CD4-positive, alpha-beta T cell treated with Interleukin-21 for 1 hour (primary cell): ENCODE measurements at places on chromosomes 3 and 15.
A peak's percentile ranks its signal among the peaks of the same experiment; 100 is the strongest.

DNA sequence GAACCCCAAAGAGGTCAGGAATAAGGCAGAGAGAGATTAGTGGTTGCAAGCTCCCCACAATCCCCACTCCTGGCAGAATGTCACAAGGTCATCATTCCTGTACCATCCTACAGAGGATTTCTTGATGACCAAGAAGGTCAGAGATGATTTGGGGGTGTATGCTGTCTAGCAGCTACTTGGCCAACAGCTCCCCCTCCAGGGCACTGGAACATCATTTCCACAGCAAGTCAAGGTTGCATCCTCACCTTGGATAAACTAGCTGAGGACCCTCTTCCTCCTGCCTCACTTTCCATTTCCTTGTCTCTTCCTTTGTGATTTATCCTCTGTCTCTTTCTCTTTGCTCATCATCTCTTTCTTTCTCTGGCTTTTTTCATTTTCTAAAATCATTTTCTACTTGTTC, 106.3 kb downstream of the PROS1 start:
- DNase-seq: no peak

- no peak for DNase-seq
Observed at GRCh38 chr15:58246041-58246440, 107.9 kb downstream of the AQP9 start.

DNA sequence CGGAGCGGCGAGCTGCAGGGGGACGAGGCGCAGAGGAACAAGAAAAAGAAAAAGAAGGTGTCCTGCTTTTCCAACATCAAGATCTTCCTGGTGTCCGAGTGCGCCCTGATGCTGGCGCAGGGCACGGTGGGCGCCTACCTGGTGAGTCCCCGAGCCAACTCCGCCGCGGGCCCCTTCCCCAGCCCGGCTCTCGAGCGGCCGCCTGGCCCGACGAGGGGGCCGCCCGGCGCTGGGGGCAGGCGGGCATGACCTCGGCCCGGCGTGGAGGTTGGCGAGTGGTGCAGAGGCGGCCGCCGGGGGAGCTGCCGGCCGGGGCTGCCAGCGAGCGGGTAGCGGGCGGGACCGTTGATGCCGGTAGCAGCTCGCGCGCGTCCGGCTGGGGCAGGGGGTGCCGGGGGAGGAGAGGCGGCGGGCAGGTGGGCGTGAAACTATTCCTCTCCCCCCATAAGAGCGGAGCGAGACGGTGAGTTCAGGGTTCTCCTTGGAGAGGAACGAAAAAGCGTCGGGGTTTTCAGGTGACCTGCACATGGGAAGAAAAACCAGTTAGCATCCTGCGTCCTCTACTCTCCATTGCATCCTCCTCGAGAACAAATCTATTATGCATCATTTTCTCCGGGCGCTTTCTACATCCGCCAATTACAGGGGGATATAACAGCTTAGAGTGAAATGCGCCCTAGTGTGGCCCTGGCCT, 585 bp downstream of the SLCO3A1 start:
- DNase-seq: peak; percentile 41

- no peak for DNase-seq
Observed at GRCh38 chr3:54660714-54661132, 267.1 kb downstream of the LRTM1 start.

DNA sequence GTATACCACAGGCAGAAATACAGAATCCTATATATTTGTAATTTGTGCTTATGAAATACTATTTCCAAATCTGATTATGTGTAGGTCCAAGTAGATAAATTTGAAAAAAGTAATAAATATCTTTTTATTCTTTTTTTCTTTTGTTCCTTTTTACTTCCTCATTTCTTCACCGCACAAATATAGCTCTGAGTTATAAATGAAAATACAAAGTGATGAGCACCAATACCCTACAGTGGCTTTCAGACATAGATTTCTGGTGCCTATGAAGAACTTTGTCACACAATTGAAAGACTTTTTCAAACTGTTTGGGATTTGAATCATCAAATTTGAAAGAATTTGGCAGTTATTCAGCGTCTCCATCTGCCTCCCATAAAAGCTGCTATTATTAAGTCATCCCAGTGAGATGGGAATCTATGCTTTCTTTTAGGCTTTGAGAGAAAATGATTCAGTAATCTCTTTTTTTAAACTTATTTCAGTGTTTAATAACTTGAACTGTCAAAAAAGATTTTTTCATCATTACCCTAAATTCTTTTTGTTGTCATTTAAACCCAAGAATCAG, 363.6 kb upstream of the GOLIM4 start:
- DNase-seq: no peak

DNA sequence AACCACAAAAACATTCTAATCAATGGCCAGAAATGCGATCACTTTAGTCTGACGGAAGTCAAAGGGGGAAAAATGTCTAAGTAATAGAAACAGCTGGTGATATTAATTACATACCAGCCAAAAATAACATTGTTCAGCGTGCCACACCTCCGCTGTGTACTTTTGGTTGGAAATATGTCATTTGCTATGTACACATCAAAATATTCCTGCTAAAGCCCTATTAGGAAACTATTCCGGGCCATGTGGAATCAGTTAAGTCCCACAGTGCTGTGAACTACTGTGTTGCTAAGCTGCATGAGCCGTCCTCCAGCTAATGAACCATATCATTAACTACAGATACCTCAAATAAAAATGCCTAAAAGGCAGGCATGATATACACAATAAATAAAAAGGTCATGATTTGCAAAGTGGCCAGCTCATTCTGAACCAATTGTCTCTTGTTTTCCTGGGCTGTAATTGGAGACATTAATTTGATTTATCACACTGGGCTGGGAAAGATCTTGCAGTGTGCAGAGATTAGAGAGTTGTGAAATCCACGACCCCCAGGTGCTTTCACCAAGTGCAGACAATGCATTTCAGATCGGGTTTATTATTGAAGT, 200.5 kb upstream of the LRTM1 start:
- no peak for DNase-seq

GRCh38 chr15:88657326-88658069, 18.7 kb downstream of the ISG20 start:
- peak; percentile 1 for DNase-seq

DNA sequence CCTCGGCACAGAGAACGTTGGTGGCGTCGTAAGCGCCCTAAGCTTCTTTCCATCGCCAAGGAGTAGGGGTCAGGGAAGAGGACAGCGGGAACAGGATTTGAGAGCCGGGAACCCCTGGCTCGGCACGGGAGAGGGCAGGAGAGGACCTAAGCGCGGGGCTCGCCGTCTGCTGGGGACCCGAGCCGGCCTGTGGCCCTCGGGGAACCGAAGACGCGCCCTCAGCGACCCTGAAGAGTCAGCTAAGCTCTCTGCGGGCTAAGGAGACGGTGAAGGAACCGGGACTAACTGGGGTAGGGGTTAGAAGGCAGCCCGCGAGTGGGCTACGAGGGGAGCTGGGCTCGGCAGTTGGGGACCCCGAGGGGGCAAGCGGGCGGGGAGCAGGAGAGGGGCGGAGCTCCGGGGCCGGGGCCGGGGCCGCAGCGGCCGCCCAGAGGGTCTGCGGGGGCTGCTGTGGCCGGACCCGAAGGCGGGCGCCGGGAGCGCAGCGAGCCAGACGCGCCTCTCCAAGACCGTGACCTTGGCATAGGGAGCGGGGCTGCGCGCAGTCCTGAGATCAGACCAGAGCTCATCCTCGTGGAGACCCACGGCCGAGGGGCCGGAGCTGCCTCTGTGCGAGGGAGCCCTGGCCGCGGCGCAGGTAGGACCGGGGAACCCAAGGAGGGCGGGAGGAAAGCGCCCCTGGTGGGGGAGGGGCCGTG, 574 bp downstream of the CASR start:
- DNase-seq: no peak

GRCh38 chr3:31613177-31613576, 80.5 kb downstream of the STT3B start:
- DNase-seq: no peak

DNA sequence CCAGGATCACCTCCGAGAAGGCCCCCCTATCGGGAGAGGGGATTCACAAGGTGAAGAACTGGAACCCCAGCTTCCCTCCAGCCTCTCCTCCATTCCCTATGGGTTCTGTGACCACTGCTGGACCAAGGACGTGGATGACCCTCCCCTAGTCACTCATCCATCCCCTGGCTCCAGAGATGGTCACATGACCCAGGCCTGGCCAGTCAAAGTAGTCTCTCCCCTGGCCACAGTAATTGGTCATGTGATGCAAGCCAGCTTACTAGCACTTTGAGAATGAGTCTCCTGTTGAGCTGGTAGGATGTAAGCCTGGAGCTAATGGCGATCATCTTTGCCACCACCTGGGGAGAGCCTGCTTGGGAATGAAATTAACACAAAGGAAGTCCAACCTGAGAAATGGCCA, 3.9 kb downstream of the CAMK1 start:
- DNase-seq: no peak

- no peak for DNase-seq
Observed at GRCh38 chr3:120497818-120498217, 47.0 kb upstream of the FSTL1 start.

- no peak for DNase-seq
Observed at GRCh38 chr3:151372063-151372820, 12.3 kb downstream of the P2RY12 start.

GRCh38 chr3:162019817-162020216, 523.2 kb downstream of the OTOL1 start:
- no peak for DNase-seq

GRCh38 chr3:82103241-82103640, 341.8 kb upstream of the GBE1 start:
- DNase-seq: no peak

DNA sequence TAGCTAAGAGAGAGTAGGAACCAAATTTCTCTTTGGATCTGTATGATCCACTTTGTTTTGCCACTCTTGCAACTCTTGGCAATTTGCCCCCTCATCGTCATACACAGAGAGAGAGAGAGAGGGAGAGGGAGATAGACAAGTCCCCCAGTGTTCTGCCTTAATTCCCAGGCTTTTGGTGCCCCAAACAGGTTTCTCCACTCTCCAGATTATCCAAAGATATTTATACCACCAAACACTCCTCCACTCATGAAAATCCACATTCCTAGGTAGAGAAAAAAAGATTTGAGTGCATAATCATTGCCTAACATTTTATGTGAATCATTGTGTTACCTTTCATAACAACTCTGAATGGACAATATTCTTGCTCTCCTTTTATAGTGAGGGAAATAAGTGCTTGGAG, 15.3 kb downstream of the ACP3 start:
- no peak for DNase-seq

GRCh38 chr3:77919244-77919643, 879.3 kb downstream of the ROBO2 start:
- DNase-seq: no peak

GRCh38 chr15:66608881-66609280, 43.1 kb upstream of the LCTL start:
- DNase-seq: no peak

DNA sequence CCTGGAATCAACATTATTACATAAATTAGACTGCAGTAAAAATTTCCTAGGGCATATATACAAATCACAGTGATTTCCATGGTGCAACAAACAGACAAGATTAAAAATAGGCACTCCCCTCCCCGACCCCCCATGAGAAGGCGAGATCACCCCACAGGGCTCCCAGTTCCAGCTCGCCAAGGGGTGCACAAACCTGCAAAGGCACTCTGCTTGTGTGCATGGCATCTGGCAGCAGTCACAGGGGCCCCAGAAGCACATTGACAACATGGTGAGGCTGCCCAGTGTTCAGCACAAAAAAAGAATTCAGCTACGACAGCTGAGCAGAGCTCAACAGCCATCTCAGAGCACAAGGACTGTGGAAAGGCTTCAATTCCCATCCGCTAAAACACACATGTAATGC, 19.2 kb upstream of the CERS3 start:
- DNase-seq: no peak

GRCh38 chr15:52057996-52058395, 39.0 kb downstream of the MAPK6 start:
- DNase-seq: no peak

- DNase-seq: no peak
Observed at GRCh38 chr15:83556068-83556467, 97.9 kb upstream of the ADAMTSL3 start.

- no peak for DNase-seq
Observed at GRCh38 chr15:31271711-31272557, 54.7 kb upstream of the KLF13 start.

- DNase-seq: no peak
Observed at GRCh38 chr3:26118165-26118564, 328.3 kb downstream of the OXSM start.

DNA sequence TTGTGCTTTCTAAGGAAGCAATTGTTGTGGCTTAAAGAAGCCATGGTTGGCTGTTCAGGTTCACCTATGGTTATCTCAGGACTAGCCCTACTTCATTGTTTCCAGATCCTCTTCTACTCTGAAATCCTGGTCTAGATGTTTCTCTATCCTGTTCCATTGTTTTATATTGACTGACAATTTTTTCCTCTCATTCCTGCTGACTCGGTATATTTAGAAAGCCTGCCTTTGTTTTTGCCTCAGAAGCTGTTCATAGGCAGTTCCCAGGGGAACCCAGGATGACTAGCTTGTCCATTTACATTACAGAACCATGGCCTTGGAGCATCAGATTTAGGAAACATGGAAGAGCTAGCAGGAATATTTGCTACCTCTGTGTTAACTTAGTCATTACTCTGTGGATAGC, 64.0 kb downstream of the SLC9C1 start:
- no peak for DNase-seq

DNA sequence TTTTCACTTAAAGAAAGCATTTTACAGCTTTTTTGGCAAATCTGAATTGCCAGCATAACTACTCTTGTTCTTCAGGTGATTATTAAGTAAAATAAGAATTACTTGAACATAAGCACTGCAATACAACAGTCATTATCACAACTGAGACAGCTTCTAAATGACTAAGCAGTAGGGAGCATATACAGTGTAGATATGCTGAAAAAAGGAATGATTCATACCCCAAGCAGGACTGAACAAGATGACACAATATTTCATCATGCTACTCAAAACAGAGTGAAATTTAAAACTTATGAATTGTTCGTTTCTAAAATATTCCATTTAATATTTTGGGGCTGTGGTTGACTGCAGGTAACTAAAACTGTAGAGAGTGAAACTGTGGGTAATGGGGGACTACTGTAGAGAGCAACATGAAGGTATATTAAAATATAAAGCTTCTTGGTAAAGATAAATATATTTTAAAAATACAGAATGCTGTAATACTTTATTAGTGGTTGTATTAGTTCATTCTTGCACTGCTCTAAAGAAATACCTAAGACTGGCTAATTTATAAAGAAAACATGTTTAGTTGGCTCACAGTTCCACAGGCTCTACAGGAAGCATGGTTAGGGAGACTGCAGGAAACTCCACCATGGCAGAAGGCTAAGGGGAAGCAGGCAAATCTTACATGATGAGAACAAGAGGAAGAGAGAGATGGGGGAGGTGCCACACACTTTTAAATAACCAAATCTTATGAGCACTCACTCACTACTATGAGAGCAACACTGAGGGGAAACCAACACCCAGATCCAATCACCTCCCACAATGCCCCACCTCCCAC, 84.8 kb downstream of the DCLK3 start:
- DNase-seq: no peak
